ENCODE measurements at places on chromosomes 12 and 14.

DNA sequence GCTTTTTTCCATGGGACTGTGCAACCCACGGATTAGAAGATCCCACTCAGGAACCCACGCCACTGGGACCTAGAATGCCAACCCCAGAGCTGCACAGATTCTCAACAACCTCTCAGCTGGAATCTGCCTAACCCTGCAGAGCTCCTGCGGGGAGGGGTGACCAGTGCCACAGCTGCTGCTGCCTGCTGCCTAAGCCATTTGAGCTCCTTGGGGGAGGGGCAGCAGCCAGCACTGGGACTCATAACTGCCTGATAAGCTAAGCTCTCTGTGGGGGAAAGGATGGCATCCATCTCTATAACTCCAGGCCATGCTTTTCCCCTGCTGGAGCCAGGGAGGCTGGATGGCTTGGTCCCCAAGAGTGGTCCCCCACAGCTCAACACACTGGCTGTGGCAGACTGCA lies 182.8 kb downstream of the SLC5A8 start:
- DNase-seq: no peak

DNA sequence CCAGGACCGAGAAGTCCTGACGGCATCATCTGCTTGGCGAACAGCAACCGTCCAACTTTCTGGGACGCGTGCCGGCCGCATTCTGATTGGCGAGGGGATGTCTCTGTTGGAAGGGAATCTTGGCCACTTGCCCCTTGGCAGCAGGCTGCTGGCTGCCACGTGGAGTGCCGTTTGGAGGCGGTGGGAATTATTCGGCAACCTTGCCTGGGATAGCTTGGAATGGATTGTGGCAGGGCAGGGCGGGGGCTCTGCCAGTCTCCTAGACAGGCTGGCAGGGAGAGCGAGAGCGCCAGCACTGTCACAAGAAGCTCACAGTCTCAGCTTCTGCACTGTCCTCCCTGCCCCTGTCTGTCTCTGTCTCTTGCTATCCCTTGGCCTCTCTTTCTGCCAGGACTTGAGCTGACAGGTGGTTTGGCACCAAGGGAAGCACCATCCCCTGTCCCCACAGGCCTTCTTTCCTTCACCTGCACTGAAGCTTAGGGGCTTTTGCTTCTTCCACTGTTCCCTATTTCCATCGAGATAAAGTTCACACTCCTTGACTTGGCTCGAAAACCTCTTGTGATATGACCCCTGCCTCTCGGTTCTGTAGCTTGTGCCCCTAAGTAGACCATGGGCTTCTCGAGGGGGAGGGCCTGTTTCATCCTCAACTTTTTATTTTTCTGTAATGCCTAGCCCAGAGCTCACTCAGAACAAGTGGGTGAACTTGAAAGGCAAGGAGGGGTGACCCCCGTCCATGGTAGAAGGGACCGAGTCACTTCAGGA lies 201.9 kb downstream of the PHETA1 start:
- DNase-seq: no peak

- DNase-seq: no peak
Observed at GRCh38 chr12:53498235-53498630, 1.0 kb downstream of the MAP3K12 start.

- no peak for DNase-seq
Observed at GRCh38 chr14:23023022-23023794, 11.5 kb downstream of the PSMB5 start.

- no peak for DNase-seq
Observed at GRCh38 chr12:19398376-19399363, 40.6 kb upstream of the AEBP2 start.

Data from HuH-7 (cell line).